ENCODE measurements at places on chromosomes 5 and 9. TPM values are rescaled to one million over a fixed set of nuclear protein-coding genes. Genes with fewer than 3 reads are reported as not detected.
A peak's percentile ranks its signal among the peaks of the same experiment; 100 is the strongest.

DNA sequence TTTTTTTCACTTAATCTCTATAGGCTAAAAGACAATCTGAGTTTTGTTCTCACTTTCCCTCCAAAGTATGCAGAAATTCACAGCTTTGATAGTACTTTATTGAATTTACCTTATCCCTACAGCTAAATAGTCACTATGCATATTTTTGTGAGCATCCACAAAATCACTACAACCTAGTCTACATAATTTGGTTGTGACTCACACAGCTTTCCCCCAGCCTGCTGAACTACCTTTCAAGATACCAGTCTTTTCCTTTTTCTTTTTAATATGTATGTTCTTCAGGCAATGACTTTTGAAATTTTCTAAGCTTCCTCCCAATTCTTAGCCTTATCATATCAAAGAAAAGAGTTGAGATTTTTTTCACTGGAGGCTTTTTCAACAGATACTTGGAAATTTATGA is 347.3 kb upstream of the CDH6 start:
- no peaks in the 10 kb centered on the region for H3K27me3 ChIP-seq
- DNase-seq = no peak
- H3K27ac ChIP-seq = no peak overlapping the region
- no peaks in the 10 kb centered on the region for H3K4me1 ChIP-seq
- H3K36me3 ChIP-seq = no peaks in the 10 kb centered on the region
- H3K4me3 ChIP-seq = no peak overlapping the region

- peak overlapping the region; percentile 83 for H3K4me3 ChIP-seq
- peaks cover 58% of the 10 kb centered on the region for H3K27me3 ChIP-seq
- H3K4me1 ChIP-seq = peaks cover 16% of the 10 kb centered on the region
Measured at GRCh38 chr5:36606036-36606427, 374 bp upstream of the SLC1A3 start.

SMIM33 gene
- total RNA-seq = 0.37 TPM

EIF4E1B gene
- total RNA-seq = not detected

Measured in activated CD4-positive, alpha-beta T cell treated with anti-CD3 and anti-CD28 coated beads, Interleukin-2, amount 10 ng/mL, durations not matched to agents 24 days and 14 days (primary cell).